Activated gamma-delta T cell treated with anti-CD3 and anti-CD28 coated beads, Interleukin-2, amount 50 U/mL, for 16 hours (primary cell): ENCODE measurements at places on chromosomes 7 and 10.

DNA sequence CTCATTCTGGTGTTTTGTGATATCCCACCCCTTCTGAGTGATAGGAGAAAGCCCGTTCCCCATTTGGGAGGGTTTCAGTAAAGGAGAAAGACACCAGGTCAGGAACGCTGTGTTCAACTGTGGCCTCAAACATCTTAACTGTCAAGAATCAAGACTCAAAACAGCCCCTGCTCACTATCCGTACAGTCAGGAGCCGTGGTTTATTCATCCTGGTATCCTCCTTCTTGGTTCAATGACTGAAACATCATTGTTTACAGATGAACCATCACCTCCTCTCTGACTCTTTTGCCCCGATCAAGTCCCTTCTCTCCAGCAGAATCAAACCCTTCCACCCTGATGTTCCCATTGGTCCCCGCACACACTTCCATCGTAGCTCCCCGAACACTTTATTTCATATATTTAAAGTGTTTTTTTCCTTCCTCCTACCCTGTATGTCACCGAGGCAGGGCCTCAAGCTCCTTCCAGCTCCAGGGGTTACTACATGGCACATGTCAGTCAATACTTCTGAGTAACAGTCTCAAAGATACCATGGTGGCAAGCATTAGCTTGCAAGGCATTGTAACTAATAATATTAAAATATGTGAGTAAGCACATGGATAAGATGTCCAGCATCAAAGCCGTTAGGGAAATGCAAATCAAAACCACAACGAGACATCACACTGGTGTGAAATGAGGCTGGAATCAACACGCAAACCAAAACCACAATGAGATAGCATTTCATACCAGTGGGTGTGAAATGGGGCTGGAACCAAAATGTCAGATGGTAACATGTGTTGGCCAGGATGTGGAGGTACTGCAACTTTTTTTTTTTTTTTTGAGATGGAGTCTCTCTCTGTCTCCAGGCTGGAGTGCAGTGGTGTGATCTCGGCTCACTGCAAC, 124.7 kb upstream of the C1QL3 start:
- DNase-seq, result no peak

DNA sequence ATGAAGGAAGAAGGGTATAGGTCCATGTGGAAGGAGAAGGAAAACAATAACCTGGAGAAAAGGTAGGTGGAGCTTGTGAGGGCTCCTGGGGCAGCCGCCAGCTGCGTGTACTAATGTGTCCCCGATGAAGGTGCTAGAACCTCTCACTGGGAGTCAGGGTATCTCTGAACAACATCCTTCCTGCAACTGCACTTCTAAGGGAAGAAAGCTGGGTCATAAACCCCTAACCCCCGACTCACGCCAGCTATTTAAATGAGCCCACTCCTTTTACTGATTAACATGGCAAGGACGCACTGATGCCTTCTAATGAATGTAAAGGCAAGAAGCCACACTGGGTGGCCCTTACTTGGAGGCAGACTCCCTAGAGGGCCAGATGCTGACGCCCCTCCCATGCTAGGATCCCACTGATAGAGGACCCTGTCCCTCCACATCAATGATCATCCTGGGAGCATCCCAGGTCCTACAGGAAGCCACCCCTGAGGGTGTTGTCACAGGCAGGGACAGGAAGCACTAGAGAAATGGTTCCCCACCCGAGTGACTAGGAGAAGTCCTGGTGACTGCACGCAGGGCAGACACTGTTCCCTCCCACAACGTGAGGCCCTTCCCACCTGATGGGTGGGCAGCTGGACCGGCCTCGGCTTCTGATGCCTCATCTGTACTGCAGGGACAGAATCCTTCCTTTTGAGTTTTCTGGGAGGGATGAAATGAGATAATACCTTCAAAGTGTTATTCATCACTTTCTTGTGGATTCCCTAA, 20.4 kb downstream of the JCAD start:
- DNase-seq, result no peak

DNA sequence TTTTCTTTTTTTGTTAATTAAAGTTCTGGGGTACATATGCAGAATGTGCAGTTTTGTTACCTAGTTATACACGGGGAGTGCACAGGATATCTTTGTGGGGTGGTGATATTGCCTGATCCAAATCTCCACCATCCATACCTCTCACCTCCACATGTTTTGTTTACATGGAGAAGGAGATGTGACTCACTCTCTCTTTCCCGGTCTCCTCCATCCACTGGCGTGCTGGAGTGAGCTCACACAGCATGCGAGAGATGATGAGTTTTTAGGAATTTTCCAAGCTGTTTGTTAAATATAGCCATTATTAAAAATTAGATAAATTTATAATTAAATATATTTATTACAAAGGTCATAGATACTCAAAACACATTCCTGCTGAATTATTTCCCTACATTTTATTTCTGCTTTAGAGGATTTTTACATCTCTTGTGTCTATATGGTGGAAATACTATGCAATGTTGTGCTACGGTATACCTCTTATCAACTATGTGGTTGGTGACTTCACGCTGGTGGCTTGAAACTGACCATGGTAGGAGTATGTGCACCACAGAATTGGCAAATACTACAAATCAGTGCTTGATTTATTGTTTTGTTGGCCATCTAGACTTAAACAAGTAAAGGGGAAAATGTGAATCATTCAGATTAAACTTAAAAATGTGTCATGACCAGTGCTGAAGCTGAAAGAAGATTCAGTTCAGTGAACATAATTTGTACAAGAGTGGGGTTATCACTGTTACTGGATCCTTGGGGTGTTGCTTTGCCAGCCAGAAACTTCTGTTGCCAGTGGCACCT, 107.9 kb upstream of the FAM180A start:
- no peak for DNase-seq

DNA sequence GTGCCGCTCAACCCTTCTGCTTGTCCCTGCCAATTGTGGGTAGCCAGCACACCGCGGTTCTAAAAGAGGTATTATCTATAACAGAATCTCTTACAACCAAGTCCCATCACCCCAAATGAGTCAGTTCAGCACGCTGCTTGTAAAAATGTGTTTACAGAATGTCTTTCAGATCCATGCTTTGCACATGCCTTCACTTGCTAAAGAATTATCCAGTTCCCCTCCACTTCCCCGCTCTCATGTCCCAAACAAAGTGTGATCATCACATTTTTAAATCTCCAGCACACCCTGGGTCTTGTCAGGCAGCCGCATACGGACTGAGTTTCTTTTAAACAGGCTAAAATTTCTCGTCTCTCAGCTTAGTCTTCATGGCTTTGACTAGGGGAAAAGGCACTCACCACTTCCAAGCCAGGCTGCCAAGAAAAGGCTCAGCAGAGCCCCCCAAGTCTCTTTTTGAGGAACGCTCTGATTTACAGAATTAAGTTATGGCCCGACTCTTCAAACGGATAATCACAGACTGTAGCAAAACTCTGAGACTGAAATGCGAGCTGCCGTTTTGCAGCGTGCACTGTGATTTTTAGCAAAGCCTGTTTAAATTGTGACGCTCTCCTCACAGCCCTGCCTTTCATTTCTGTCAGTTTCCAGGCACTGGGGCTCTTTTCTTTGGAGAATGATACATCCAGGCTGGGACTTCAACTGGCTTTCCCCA, 29.8 kb upstream of the FGFR2 start:
- no peak for DNase-seq
